ENCODE measurements at places on chromosomes 2 and 18. TPM values are rescaled to one million over a fixed set of nuclear protein-coding genes. Genes with fewer than 3 reads are reported as not detected.

DNA sequence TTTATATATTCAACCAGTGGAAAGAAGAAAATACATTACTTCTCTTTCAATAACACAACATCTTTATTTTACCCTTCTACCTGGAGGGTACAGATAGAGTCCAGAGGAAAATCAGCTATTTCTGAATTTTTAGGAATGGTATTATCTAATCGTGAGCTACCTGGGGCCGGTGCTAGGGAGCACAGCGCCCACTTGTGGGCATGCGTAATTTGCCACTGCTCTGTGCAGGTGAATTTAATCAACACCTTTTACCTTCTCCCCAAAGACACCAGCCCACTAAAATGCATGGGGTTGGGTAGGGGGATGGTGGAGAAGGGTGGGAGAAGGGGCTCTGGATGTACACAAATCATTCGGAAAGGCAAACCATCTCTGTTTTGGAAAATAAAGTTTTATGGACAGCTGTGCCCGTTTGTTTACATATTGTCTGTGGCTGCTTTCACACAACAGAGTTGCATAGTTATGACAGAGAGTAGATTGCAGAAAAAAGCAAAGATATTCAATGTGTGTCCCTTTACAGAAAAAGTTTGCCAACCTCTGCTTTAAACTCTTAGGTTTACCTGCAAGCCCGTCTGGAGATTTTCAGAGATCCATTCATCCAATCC, 51.5 kb upstream of the DCC start:
- DNase-seq, result no peak

DNA sequence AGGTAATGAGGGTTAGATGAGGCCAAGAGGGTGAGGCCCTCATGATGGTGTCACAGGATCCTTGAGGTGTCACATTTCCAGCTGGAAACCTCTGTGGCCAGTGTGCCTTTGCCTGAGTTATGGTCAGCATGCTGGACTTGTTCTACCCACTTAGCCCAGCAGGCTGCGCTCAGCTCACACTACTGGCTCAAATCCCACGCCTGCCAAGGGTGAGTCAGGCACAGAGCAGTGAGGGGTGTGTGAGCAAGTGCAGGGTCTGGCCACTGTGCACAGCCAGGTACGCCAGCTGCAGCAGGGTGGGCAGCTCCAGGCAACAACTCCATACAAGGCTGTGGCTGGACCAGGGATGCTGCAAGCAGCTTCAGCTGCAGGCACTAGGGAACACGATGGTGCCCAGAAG, 616.6 kb upstream of the FSHR start:
- peak; percentile 64 for DNase-seq

GRCh38 chr2:105749583-105750400, 5.1 kb downstream of the NCK2 start:
- no peak for DNase-seq

DNA sequence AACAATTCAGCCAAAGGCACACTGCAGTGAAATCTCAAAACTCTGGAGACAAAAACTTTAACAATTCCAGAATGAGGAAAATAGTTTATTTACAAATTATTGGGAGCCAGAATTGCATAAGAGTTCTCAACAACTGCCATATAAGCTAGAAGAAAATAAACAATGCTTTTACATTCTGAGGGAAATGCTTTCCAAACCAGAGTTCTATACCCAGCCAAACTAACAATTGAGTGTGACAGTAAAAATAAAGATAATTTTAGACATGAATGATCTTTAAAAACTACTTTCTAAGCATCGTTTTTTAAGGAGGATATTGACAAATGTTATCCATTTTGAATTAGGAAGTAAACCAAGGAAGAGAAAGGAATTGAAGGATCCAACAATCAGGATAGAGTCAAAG, 271.4 kb downstream of the DYSF start:
- DNase-seq, result no peak

- no peak for DNase-seq
These were observed 17.5 kb downstream of the SMAD2 start for GRCh38 chr18:47912794-47913585.

DNA sequence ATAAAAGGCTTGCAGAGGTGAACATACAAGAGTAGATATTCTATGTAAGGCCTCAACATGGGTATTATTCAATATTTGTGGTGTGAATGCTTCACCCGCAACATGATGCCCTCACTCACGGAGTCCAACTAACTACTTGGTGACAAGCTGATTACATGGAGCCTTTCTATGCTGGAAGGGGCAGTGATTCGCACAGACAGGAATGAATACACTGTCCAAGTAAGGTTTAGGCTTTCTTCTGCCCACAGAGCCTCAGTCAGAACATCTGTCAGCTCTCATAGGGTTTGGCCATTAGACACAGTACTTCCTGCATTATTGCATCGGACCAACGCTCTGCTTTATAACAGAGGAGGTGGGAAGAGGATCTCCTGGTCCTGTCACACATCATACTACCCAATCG, 80.3 kb upstream of the SLC35G4 start:
- no peak for DNase-seq

DNA sequence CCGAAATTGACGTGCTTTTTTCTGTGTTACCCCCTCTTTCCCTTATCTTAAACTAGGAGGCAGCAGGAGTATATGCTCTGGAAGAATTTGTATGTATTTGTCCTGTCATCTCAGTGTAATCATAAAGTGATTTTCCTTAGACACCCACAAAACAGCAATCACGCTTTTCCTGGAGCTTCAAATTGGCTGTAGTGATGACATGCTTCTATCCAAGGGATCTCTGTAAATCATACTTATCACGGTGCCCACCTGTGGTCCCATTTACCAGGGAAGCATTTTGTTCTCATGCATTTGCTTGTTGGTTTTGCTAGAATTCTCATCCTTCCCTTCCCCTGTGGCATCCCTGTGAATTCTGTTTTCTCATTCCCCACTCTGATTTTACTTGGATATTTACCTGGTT, 220.8 kb upstream of the THUMPD2 start:
- no peak for DNase-seq

DNA sequence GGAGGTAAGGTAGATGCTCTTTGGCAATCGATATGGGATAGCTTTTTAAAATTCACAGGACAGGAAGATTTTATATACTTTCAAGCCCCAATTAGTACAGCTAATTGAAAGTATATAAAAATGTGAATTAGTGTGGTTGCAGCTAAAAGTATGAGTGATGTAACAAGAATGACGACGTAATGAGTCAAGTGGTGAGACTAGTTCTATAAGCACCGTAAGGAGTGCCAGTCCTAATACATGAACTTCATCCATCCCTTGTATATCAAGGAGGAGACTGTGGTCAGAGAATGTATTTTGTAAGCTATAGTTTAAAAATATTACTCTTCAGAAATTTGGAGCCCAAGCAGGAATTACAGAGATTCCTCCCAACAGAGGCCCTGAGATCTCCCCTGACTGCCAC, 25.8 kb downstream of the DNAJC27 start:
- no peak for DNase-seq

DNA sequence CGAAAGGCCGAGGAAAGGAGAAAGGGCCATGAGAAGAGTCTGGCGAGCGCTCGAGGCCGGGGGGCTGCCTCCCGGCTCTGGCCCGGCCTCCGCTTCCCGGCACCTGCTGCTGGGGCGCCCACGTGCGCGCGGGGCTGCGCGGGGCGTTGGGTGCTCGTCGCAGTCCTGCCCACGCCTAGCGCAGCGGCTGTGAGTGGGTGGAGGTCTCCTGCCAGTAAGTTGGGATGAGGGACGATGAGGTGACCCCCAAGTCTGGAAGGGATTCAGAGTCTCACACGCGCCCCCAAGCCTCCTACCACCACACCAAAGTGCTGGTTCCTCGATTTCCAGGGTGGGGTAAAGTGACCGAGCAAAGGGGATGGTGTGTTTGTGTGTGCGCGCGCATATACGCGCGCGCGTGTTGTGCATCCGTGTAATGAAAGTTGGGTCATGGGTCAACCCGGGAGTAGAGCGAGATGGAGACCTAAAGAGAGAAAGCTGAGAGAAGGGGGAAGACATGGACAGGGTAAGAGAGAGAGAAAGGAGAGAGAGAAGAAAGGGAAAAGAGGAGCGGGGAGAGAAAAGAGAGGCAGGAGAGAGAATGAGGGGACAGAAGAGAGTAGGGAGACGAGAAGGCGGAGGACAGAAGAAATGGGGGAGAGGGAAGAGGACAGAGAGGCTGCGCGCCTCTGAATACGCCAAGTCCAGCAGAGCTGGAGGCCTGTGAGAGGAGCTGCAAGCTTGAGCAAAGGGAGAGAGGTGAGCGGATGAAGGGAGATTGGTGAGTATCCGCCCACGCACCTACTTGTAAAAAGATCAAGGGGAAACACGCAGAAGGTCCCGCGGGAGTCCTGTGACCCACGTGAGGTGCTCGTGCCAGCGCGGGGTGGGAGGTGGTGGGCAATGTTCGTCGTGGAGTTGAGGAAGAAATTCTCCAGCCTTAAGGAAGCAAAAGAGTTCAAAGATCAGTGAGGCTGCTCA, 1.7 kb upstream of the NETO1 start:
- no peak for DNase-seq

DNA sequence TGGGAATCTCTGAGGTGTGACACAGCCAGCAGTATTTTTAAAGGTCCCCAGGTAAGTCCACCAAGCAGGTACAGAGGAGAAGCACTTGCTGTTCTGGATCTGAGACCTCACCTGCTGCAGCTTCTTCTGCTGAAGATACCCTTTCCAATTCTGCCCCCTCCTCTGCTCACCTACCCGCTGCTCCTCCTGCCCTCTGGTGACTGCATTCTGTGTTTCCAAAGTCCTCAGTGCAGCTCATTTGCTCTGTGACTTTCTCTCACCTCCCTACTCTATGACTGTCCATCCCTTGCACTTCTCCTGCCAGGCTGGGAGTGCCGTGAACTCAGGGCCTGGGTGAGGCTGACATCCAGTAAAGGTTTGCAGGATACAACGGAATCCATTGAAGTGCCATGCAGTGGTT, 205.2 kb upstream of the LYPD1 start:
- DNase-seq, result no peak

DNA sequence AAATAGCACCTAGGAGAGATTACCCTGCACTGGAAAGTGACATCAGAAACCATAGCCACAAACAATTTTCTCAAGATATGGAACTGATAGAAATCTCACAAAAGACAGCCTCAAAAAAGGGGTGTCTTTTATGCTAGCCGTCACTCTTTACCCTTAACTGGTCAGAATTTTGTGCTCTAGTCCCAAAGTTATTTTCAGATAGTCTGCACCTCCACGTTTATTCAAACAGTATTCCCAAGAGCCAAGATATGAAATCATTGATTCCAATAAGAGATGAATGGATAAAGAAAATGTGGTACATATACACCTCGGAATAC, 23.5 kb upstream of the PMAIP1 start:
- no peak for DNase-seq

GRCh38 chr2:8500124-8501054, 181.5 kb upstream of the ID2 start:
- DNase-seq, result no peak

- DNase-seq, result no peak
These were observed 47.3 kb upstream of the GULP1 start for GRCh38 chr2:188244383-188244782.

- no peak for DNase-seq
These were observed 42.9 kb downstream of the XDH start for GRCh38 chr2:31371691-31372090.

DNA sequence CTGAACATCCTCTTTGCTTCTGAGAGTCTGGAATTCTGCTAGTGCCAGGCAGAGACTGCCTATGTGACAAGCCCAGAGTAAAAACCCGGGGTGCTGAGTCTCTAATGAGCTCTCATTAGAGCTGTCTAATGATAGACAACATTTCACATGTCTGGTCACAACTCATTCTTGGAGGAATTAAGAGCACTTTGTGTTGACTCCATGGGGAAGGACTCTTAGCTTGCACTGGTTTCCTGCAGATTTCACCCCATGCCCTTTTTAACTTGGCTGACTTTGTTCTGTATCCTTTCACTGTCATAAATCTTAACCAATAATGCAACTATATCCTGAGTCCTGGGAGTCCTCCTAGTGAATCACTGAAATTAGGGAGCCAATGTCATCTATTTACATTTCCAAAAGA, 33.5 kb downstream of the FBXO15 start:
- DNase-seq, result no peak

GRCh38 chr18:71541643-71542042, 1002.5 kb downstream of the CBLN2 start:
- no peak for DNase-seq

DNA sequence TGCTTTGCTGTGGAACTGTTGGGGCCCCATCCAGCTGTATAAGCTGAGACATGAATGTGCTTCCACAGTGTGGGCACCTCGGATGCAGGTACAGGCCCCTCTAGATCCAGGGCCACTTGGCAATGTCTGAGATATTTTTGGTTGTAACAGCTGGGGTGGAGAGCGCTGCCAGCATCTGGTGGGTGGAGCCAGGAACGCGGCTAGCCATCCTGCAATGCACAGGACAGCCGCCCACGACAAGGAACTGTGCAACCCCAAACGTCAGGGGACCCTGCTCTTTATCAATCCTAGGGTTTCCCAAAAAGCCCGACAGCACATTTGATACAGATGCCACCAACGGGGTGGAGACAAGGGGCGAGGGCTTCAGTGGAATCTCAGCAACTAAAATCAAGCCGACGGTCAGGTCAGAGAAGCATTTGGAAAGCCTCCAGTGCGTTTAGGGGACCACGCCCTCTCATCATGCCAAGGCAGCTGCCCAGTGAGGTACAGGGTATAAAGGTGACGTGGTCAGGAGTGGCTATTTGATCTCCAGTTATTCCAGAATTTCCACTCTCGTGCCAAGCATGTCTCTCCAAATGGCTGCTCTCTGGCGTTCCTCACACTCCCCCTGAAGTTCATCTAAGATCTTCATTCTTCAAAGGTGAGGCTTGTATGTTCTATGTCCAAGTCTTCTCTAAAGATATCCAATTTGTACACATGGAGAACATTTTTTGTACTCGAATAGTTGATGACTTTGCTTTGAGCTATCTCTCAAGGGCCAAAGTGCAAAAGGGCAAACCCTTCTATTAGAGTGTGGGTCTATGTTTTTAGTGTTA, 55.7 kb downstream of the LRRFIP1 start:
- no peak for DNase-seq

DNA sequence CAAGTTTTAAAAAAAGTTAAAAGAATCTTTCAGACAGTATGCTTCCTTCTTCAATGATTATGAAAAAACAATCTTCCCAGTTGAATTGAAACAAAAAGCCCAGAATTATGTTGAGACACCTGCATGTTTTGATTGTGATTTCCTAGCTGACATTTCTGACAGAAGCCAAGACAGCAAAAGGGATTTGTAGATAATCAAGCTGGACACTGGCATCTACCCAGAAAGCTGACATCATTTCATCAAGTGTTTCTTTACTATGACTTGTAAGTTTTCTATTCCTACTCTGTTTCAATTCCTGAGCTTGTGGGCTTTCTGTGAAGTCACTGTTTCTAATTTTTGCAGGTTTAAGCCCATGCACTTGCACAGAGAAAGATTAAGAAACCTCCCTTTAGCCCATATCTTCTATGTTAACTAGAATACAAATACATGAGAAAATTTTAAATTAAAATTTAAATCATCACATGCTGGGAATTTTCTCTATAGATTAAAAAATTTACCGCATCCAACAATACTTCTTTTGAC, 82.9 kb upstream of the CCDC85A start:
- DNase-seq, result no peak

COLEC12 gene
- total RNA-seq, result 10.8 TPM

TRIM43B gene
- total RNA-seq, result not detected

CBLN2 gene
- 123 TPM for total RNA-seq

MRO gene
- 46.3 TPM for total RNA-seq

LONRF2 gene
- 90.4 TPM for total RNA-seq

ASIC4 gene
- 4.8 TPM for total RNA-seq

FHOD3 gene
- total RNA-seq, result 40.1 TPM

SIX3 gene
- not detected for total RNA-seq

C2orf78 gene
- not detected for total RNA-seq
